ENCODE measurements at places on chromosomes 3 and 15.

DNA sequence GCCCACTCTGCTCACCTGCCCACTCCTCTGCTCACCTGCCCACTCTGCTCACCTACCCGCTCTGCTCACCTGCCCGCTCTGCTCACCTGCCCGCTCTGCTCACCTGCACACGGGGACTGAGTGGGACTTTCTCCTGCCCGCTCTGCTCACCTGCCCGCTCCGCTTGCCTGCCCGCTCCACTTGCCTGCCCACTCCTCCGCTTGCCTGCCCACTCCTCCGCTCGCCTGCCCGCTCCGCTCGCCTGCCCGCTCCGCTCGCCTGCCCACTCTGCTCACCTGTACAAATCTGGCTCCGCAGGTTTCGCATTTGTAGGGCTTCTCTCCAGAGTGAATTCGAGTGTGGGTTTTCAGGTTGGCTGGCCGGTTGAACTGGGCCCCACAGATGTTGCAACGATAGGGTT is 20.0 kb downstream of the BCL6 start:
- no peak for DNase-seq

GRCh38 chr15:81040757-81041156 is 40.0 kb downstream of the TLNRD1 start:
- no peak for DNase-seq

- DNase-seq: no peak
These were observed 134.4 kb upstream of the DAZL start for GRCh38 chr3:16739541-16740105.

DNA sequence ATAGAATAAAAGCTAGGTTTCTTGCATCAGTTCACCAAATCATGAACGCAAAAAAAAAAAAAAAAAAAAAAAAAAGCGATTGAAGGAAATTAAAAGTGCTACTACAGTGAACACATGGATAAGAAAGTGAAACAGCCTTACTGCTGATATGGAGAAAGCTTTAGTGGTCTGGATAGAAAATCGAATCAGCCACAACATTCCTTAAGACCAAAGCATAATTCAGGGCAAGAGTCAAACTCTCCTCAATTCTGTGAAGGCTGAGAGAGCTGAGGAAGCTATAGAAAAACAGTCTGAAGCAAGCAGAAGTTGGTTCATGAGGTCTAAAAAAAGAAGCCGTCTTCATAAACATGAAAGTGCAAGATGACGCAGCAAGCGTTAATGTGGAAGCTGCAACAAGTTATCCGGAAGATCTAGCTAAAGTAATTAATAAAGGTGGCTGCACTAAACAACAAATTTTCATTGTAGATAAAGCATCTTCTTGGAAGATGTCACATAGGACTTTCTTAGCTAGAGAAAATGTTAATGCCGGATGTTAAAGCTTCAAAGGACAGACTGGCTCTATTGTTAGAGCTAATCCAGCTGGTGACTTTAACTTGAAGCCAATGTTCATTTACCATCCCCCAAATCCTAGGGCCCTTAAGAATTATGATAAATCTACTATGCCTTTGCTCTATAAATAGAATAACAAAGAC is 19.2 kb downstream of the P3H2 start:
- DNase-seq: no peak

- no peak for DNase-seq
These were observed 217.3 kb downstream of the TBC1D2B start for GRCh38 chr15:77860071-77860691.

GRCh38 chr15:67327737-67328136 is 73.2 kb downstream of the IQCH start:
- DNase-seq: no peak

DNA sequence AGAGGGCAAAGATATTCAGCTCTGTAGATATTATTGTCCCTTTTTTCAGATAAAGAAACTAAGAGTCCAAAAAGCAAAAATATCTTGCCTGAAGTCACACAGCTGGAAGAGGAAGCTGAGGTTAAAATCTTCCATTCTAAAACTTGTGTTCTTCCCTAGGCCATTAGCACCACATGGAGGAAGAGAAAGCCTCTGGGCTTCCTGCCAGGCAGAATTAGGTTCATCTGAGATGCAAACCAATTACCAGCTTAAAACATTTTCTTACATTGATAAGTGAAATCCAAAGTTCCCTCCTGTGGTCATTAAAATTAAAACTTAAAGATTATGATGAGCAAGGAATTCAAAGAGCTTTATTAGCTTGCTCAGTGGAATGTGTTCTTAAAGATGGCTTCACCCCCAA is 235.3 kb upstream of the SETMAR start:
- no peak for DNase-seq

- no peak for DNase-seq
These were observed 170.2 kb upstream of the IL12A start for GRCh38 chr3:159818399-159818798.

DNA sequence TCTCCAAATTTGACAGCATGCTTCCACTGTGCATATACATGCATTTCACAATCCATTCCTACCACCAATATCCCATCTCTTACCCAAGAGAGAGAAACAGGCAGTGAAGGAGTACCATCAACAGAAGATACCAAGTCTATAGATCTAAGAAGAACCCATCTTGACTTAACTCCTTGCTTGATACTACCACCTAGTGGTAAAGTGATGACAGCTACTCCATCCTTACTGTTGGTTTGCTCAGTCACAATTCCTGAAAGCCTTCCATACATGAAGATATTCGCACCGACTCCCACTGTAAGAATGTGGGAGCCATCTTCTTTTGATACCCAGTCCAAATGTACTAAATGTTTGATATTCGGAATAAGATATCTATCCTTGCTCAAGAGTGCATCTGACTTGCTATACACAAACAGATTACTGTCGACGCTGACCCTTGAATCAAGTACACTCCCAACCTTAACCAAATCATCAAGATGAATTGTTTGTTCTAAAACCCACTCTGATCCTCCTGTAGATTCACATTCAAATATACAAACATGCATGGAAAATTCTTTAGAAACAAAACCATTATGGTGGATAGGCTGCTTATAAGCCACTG is 123.1 kb downstream of the DMXL2 start:
- DNase-seq: no peak

GRCh38 chr3:50267280-50267913 is 1.6 kb upstream of the SEMA3B start:
- DNase-seq: no peak

DNA sequence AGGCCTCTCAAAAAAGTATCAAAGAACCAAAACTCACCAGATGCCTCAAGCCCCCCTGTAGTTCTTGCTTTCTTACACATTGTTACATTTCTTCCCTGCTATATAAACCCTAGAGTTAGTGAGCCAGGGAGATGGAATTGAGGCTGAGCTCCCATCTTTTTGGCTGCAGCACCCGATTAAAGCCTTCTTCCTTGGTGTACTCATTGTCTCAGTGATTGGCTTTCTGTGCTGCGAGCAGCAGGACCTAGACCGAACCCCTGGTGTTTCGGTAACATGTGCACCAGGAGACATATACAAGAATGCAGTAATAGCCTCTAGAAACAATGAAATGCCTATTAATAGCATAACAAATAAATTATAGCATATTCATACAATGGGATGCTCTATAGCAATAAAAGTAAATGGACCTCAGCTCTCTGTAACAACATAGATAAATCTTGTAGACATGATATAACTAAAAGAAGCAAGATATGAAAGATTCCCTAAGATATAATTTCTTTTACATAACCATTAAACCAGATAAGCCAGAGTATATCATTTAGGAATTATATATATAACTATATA is 174.0 kb downstream of the NEK11 start:
- DNase-seq: no peak

GRCh38 chr15:33587773-33588172 is 277.0 kb downstream of the RYR3 start:
- no peak for DNase-seq

DNA sequence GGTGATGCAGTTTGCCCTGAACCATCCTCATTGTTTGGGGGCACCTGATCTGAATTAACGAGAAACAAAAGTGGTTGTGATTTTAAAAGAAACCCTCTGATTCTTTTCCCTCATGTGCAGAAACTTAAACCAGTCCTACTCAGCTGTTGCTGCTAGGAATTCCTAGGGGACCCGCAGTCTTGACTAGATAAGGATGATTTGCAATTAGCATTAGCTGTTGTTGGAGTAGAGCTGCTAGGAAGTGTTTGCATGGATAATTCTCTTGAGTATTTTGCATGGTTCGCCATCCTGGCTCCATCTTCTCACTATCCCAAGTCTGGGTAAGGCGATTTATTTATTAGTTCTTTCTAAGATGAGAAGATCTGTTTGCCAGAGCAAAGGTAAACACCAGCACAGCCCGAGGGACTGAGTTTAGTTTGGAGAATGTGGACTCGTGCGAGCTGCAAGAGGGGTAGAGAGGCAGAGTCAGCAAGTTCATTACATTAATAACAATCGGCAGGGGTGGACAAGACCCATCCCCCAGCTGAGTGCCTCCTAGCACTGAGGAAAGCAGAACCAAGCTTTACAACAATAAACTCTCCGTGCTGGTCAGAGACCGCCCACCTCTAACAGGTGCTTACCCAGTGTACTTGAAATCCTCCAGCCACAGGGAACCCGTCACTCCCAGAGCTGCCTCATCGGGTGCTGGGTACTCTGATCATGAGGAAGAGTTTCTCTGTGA is 4.1 kb downstream of the FGD5 start:
- no peak for DNase-seq

DNA sequence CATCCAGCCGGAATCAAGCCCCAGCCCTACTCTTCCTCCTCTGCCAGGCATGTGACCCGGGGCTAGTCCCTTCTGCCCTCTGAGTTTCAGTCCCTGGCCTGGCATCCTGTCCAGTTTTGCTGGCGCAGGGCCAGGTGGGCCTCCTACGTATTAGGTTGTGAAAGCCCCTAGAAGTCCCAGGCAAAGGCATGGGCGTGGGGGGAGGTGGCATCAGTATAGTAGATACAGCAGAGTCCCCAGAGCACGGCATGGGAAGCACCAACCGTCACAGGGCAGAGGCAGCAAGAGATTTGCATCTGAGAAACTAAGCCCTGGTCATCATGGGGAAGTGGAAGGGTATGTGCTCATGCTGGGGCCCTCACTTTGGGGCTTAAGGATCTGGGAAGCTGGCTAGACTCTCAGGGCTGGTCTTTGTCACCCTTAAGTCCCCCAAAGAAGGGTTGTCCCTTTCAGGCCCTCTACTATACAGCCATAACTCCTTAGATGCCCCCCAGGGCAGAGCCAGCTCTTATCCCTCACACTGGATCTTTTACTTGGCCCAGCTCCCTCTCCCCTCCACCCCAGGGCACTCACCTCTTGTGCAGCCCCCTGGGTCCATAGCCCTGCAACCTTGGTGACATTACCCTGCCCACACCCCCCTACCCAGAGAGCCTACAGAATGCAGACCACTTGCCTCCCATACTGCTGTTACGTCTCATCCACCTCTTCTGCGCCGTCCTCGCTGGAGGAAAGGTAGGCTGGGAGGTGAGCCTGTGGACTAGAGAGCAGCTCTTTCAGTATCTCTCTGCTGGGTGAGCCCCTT is 11.3 kb downstream of the NBEAL2 start:
- no peak for DNase-seq

GRCh38 chr15:69861331-69862171 is 236.2 kb downstream of the TLE3 start:
- no peak for DNase-seq

- DNase-seq: no peak
These were observed 100.0 kb downstream of the MAGI1 start for GRCh38 chr3:65938676-65939075.

- no peak for DNase-seq
These were observed 3.0 kb upstream of the KLHL6 start for GRCh38 chr3:183558495-183558894.

DNA sequence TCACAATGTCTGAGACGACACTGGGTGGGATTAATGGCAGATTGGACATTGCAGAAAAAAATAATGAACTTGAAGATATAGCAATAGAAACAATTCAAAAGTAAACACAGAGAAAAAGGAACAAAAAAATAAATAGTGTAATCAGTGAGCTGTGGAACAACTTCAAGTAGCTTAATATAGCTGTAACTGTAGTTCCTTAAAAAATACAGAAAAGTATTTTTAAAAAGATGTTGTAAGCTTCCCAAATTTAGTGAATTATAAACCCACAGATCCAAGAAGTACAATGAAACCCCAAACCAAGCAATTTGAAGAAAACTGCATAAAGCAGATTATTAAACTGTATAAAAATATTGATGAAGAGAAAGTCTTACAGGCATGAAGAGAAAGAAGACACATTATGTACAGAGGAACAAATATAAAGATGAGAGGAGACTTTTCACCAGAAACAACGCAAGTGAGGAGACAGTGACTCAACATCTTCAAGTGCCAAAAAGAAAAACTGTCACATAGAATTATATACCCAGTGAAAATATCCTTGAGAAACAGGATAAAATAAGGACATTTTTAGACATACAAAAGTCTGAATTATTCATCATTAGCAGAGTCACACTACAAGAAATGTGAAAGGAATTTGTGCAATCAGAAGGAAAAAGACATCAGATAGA is 176.4 kb downstream of the NFKBIZ start:
- no peak for DNase-seq

- no peak for DNase-seq
These were observed 73.3 kb upstream of the SNRK start for GRCh38 chr3:43212914-43213611.

DNA sequence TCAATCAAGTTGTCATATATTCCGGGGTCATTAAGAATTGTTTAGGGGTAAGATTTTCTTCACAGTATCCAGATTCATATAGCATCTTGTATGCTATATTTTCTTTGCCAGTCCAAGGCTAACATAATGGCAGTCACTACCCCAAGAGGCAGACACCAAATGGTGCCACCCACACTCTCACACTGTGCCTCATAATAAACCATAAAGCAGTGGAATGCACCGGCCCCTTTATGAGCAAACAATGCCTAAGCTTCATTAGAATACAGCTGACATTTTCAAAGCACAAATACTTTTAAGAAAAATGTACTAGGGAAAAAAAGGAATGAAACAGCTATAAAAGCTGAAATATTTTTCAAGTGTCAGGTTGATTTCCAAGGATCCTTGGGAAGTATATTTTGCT is 121.6 kb downstream of the TFDP2 start:
- DNase-seq: no peak

DNA sequence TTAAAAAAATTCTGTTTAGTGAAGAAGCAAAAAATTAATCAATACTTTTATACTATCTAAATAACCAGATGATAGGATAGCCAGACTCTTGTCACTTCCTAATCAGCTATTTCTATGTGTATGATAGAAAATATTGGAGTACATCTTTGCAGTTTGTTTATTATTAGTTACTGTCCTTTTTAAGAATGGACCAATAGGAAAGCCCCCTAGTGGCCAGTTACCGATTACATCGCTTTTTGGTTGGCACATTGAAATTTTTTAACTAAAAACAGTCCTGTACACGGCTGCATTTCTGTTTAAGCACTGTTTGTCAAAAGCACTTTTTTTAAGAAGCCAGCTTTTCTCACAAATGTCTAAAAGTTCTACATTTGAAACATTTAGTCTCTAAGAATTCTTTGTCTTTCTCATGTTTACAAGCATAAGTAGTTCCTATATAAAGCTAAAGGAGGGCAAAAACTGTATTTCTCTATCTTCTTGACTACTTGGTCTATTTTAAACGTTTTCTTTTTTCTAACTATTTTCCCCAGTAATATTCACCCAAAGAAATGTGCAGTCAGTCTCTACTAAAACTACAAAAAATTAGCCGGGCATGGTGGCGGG is 253.2 kb upstream of the LRTM1 start:
- DNase-seq: no peak

- no peak for DNase-seq
These were observed 54.0 kb downstream of the RAB11A start for GRCh38 chr15:65923264-65923663.

- DNase-seq: no peak
These were observed 171.6 kb upstream of the MBNL1 start for GRCh38 chr3:152097120-152097519.

- no peak for DNase-seq
These were observed 45.9 kb upstream of the CP start for GRCh38 chr3:149267565-149267964.

- no peak for DNase-seq
These were observed 519.7 kb downstream of the DIPK2A start for GRCh38 chr3:144491333-144491732.

Measured in stimulated activated CD8-positive, alpha-beta memory T cell treated with anti-CD3 and anti-CD28 coated beads, Interleukin-12 subunit alpha, Interleukin-12 subunit beta, amount 100 ng/mL, for 1 hour (primary cell).